ENCODE measurements at places on chromosomes 1 and 21. TPM values are rescaled to one million over a fixed set of nuclear protein-coding genes. Genes with fewer than 3 reads are reported as not detected.

Gene RNF223
- 0.38 TPM for total RNA-seq

Gene OR2T35
- total RNA-seq: not detected

Gene IL19
- not detected for total RNA-seq

Gene TTC24
- not detected for total RNA-seq

Gene REN
- not detected for total RNA-seq

Gene CFHR5
- total RNA-seq: not detected

Gene OR14K1
- not detected for total RNA-seq

Gene C1orf210
- total RNA-seq: not detected

Gene AMPD2
- total RNA-seq: 31.8 TPM

Gene PTGS2
- 6.6 TPM for total RNA-seq

Gene INSRR
- not detected for total RNA-seq
